Renal pelvis (tissue), 12 donors: ENCODE measurements at places on chromosomes 11 and 22.

- no peak for DNase-seq
Observed at GRCh38 chr11:63608353-63609345, 5.6 kb downstream of the PLAAT3 start.

DNA sequence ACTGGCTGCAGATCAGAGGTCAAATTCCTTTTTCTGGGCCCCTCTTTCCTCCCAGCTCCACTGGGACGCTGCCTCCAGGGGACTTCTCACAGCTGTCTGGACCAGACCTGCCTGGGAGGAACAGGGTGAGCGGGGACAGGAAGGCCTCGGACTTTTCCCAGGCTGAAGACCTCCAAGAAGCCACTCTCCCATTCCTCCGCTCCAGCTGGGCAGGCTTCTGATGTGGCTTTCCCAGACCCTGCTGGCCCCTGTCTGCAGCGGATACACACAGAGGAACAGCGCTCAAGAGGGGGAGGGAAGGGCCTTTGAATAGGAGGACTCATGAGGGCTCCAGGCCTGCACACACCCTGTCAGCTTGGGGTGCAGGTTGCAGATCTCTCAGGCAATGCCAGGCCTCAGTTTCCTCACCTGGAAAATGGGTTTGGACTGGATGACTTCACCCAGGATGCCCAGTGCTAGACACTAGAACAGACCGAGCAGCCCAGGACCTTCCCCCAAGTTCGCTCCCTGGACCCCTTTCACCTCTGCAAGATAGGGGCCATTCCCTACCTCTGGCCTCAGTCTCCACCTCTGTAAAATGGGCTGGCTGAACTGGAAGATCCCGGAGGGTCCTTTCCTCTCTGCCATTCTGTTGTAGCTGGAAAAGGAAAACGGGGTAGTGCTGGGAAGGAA lies 36.6 kb downstream of the MB start:
- no peak for DNase-seq

DNA sequence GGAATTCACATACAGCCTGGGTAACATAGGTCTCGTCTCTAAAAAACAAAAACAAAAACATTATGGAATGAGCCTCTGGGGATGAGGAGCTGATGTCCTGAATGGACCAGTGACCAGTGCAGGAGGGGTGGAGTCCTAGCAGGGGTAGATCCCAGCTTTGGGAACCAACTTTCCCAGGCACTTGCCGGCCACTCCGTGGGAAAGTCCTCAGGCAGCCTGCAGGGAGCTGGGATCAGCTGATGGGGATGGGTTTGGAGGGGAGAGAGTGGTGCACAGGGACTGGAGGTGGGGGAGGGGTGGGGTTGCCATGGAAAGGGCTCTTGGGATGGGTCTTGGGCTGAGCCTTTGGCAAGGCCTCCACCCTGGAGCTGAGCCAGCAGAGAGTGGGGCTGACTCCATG lies 19.1 kb downstream of the MGAT3 start:
- no peak for DNase-seq

GRCh38 chr11:119445379-119445778 lies 22.4 kb upstream of the THY1 start:
- DNase-seq, result no peak

- no peak for DNase-seq
Observed at GRCh38 chr11:86627776-86628455, 44.5 kb downstream of the ME3 start.
